ENCODE measurements at places on chromosomes 4 and X. TPM values are rescaled to one million over a fixed set of nuclear protein-coding genes. Genes with fewer than 3 reads are reported as not detected.

GRCh38 chrX:148069759-148070503 lies 88.8 kb downstream of the FMR1NB start:
- no peak for DNase-seq

GRCh38 chr4:112947616-112948015 lies 101.8 kb upstream of the ANK2 start:
- DNase-seq = no peak

GRCh38 chrX:81278616-81279015 lies 76.7 kb downstream of the SH3BGRL start:
- no peak for DNase-seq

GRCh38 chrX:30483996-30484395 lies 93.6 kb downstream of the TASL start:
- no peak for DNase-seq

The SUPT20HL1 gene
- total RNA-seq = not detected

The FDCSP gene
- total RNA-seq = not detected

The NSG1 gene
- total RNA-seq = 208 TPM

The EMD gene
- 56.8 TPM for total RNA-seq

The SYP gene
- 291 TPM for total RNA-seq

DNA sequence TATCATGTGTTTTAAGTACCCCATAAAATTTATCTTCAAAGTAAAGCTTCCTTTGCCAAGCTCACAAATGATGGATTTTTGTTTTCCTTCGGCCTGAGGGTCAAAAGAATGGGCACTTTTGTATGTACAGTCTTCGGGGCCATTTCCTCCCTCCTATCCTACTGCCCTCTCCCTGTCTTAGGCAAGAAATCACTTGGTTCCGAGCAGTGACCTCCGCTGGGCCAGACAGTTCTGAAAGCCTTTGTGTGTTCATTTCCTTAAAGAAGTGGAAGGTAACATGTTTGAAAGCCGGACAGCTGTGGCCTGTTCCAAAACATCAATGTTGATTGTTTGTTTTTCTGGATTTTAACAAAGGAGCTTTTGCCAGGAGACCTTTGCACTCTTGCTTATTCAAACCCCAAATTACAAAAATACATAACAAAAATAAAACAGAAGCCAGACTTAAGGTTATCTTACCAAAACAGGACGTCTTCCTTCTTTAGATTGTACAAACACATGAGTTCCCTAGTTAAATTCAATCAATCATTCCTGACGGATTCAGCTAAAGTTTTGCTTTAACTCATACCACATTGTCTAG lies 110.6 kb upstream of the LIMCH1 start:
- DNase-seq = no peak

DNA sequence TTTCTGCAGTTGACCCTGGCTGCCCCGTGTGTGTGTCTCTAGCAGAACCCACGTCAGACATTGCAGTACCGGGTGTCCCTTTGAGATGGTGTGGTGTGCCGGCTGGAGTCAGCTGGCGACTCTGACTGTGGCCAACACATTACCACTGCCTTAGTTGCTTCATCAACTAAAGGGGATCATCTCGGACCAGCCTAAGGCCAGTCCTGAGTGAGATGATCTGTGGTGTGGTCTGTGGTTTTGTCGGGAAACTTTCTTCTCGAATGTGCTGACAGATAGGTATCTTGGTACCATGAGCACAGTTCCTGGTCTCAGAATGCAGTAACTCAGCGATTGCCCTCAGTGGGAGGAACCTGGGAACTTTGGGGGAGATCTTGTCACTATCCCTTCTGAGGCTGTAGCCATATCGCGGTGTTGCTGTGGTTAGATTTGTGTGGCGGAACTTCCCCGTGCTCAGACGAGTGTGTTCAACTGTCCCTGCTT lies 15.8 kb downstream of the TBC1D14 start:
- no peak for DNase-seq

GRCh38 chr4:186587416-186588018 lies 32.1 kb upstream of the MTNR1A start:
- DNase-seq = peak; percentile 78

DNA sequence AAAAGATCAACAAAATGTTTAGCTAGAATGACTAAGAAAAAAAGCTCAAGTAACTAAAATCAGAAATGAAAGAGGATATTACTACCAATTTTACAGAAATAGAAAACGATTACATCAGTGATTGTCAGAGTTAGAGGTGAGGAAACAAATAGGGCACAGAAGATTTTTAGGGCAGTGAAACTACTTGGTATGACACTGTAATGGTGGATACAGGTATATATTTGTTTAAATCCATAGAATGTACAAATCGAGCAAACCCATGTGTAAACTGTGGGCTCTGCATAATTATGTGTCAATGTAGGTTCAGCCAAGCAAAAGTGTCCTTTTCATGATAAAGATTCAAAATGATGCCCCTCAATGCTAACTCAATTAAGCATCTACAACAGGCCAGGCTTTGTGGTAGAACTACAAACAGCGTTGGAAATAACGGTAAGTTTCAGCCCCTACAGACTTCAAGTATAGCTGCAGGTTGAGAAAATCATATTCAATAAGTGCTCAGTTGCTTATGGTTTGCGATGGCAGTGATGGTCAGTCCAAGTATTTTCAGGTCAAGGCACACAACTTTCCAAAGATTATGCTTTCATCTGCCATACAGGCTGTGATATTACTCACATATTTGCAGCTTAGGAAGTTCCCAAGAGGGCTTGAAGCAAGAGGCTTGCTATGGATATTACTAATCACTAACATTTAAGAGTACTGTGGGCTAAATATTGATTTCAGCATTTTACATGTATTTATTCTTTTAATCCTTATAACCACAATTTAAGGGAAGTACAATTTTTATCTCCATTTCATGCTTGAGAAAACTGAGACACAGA lies 158.6 kb downstream of the TET2 start:
- no peak for DNase-seq

The SPARCL1 gene
- not detected for total RNA-seq

The NCBP2L gene
- total RNA-seq = not detected

The SERTM2 gene
- total RNA-seq = not detected

The CXorf49 gene
- total RNA-seq = not detected

- no peak for DNase-seq
These were observed 22.1 kb downstream of the BEX3 start for GRCh38 chrX:103398421-103398864.

The MXD4 gene
- total RNA-seq = 143 TPM
